ENCODE measurements at places on chromosomes 2 and 18.
A peak's percentile ranks its signal among the peaks of the same experiment; 100 is the strongest.

- no peak for DNase-seq
Observed at GRCh38 chr2:98810588-98810928, 79.6 kb upstream of the MGAT4A start.

DNA sequence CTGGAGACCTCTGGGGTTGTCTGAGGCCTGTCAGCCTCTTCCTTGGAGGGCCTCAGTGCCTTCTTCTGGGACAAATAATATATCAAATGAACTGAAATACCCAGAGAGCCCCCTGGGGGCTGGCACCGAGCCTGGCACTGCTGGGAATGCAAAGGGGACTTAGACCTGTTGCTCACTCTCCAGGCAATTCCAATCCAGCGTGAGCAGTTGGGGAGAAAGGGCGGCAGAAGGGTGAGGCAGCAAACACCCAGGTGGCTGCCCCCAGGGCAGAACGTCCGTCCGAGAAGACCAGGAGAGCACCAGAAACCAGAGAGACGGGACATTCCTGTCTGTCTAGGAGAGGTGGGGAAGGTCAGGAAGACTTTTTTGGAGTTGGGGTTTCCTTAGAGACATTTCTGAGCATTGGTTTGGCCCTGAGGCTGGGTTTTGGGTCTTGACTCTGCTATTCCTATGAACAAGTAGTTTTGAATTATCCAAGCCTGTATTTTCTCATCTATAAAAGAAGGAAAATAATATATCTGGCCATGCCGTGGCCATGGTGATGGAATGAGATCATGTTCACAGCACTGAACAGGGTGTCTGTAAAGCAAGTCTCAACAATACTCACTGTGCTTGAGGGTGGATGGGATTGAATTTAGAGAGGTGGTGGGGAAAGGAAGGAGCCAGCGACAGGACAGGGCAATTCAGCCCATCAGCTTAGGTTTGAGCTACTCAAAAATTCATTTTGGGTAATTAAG is 44.3 kb upstream of the ZBTB7C start:
- no peak for DNase-seq

GRCh38 chr2:214019973-214020345 is 390.9 kb upstream of the VWC2L start:
- DNase-seq, result no peak

GRCh38 chr2:75488157-75488556 is 72.6 kb downstream of the EVA1A start:
- DNase-seq, result no peak

DNA sequence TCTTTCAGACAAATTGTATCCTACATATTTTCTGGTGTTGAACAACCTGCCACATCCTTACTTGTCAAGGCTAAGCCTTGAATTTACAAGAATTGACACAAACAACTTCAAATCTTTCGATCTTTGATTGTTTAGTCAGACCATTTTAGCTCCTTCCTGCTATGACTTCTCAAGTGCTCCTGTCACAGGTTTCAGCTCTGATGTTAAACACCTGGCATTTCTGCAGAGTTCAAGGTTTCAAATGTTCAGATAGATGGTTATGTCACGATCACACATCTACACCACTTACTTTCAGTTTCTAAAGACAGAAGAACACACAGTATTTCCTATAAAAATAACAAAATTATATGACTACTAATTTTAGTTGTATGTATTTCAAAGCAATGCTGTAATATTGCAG is 84.0 kb downstream of the RND3 start:
- no peak for DNase-seq

DNA sequence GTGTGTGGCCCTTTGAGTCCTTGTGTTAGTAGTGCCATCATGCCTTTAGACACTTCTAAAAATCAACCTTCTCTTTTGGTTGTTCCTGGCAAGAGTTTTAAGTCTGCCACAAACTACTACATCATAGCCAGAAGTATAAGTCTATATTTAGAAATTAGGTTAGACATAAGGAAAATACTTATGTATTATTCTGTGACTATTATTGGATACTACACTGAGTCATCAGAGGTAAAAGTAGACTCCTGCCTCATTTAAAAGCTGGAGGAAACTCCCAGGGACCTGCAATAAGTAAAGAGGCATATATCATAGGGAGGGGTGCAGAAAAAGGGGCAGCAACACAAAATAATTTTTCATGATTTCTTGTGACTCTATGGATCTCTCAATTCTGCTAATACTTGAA is 99.4 kb upstream of the OSR1 start:
- no peak for DNase-seq

- no peak for DNase-seq
Observed at GRCh38 chr2:203470371-203470770, 64.7 kb downstream of the RAPH1 start.

GRCh38 chr2:110215566-110216158 is 3.3 kb upstream of the MTLN start:
- no peak for DNase-seq

DNA sequence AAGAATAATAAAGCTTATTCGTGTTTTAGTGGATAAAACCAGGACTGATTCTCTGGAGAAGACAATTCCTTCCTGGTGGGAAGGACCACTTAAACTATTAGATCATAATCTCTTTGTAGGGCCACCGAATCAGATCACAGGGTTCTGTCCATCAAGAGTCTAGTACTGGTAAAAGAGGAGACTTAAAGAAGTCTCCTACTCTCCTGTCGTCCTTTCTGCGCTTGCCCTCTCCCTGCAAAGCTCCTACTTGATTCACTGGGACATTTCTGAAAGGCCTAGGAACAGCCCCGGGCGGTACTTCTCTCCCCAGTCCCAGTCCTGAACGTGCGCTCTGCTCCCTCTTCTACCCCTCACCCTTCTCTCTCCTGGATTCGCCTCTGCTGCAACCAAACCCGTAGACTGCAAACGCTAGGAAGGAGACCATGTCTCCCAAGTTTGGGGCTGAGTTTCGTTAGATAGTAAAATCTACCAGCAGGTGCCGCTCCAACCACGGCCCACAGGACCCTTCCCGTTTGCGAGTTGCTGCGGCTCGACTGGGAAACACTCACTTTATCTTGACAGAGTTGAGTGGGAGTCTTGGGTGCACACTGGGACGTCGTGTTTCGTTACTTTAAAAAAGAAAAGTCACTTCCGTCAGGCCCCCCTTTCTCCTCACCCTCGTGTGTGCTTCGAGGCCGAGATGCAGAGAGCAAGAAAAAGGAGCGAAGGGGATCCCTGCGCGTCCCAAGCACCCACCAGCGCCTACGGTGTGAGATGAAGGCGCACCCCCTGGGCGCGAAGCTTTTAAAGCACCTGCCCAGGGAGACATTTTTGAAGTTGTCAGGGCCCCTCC is 923 bp downstream of the FIGLA start:
- DNase-seq, result peak; percentile 60

- no peak for DNase-seq
Observed at GRCh38 chr2:191155608-191156071, 4.8 kb upstream of the STAT4 start.

DNA sequence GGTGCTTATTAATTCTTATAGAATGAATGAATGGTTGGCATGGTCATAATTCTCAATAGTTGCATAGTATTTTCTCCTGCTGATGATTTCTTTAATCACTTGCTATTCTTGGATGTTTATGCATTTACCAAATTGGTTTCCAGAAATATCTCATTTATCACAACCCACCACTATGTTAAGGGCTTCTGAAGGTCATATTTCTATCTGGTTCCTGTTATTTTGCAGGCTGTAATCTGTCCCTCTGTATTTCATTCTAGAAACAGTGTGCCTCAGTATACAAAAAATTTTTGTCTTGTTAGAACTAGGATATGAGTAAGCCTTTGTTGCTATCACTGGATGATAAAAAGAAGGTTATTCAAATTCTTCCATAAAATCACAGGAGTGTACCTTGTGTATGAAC is 6.1 kb upstream of the ATP8B1 start:
- no peak for DNase-seq

DNA sequence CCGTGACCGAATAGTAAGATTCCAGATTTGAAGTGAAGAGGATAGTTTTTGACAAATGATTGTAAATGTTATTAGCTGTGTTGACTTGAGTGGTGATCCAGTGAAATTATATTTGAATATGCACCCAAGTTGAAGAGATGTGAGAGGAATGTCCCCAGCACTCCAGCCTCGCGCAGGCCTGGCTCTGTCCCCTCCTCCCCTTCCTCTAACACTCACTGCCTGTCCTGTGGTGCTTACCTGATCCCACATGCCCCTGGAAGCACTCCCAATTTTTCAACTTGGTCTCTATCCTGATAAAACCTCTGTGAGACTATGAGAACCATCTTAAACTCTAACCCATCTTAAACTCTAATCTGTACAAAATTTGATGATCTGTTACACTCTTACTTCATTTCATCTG is 154.7 kb upstream of the LRP1B start:
- DNase-seq, result no peak

- DNase-seq, result no peak
Observed at GRCh38 chr18:34660572-34660971, 49.5 kb upstream of the DTNA start.

- DNase-seq, result no peak
Observed at GRCh38 chr18:29711932-29712331, 1330.6 kb downstream of the DSC3 start.

- DNase-seq, result no peak
Observed at GRCh38 chr2:15829985-15830384, 110.4 kb upstream of the MYCN start.

- DNase-seq, result no peak
Observed at GRCh38 chr18:34083910-34084535, 140.7 kb downstream of the NOL4 start.

- no peak for DNase-seq
Observed at GRCh38 chr2:38655441-38655840, 10.5 kb upstream of the GALM start.

GRCh38 chr2:240998706-240998994 is 232 bp downstream of the SNED1 start:
- DNase-seq, result no peak

DNA sequence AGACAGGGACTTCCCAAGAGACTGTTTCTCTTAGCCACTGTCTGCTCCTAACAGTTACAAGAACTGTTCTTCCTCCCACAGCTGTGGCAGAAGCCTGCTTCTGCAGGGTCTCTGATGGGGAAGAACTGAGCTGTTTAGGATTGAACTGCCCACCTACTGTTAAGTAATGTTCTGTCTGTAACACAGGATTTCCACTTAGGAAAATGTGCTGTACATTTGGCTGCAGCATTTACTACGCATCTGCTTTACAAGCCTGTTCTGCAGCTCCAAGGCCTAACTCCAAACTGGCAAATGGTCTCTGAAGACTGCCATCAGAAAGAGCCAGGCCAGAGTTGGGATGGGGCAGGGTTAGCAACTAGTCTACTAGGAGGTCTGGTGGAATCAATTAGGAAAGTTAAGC is 87.8 kb upstream of the UPP2 start:
- DNase-seq, result no peak

DNA sequence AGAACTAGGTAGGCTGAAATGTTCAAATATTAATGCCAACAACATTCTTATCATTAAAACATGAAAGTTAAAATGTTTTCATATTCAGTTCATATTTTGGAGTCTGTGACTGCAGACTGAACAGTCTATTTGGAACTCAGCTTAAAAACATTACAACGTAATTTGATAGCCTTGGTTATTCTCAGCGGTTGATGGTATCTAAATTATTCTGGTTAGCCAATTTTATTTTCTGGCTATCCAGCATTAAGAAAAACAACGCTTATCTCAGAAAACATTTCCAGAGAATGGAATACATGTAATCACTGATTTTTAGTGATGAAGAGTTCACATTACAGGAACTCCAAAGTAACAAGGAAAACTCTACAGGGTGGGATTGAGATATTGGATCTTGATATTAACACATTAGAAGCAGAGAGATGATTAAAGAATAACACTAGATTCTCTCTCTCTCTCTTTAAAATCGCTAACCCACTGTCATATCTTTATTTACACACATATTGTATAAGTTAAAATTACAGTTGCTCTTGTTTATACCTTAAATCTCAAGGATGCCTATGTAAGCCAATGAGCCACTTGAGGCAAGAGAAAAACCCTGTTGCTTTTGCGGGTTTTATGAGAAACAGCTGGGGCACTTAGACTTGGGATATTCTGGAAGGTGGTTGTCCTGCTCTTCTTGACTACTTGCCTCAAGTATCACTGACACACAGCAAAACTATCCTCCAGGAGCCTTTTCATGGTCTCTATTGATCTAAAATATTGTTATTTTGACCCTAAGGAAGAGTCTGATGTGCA is 84.9 kb downstream of the ICOS start:
- DNase-seq, result no peak

DNA sequence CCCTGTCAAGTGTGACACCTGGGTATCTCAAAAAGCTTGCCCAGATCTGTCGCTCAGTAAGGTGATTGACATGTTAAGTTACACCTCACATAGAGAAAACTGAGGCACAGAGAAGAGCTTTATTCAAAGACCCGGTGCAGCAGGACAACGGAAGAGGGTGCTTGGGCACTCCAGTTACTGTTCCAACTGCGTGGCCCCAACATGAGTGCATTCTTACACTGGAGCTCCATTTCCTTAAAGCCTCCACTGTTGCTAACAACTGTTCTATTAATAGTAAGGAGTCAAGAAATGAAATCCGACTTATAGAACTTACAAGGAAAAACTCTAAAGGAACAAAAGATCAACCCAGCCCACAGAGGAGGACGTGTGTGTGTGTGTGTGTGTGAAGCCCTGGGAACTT is 54.8 kb upstream of the REV1 start:
- no peak for DNase-seq

- no peak for DNase-seq
Observed at GRCh38 chr2:127051116-127052056, 55.6 kb downstream of the BIN1 start.

GRCh38 chr2:161122772-161123530 is 37.3 kb upstream of the TANK start:
- DNase-seq, result no peak

GRCh38 chr18:43661570-43661969 is 384.3 kb upstream of the SYT4 start:
- no peak for DNase-seq

DNA sequence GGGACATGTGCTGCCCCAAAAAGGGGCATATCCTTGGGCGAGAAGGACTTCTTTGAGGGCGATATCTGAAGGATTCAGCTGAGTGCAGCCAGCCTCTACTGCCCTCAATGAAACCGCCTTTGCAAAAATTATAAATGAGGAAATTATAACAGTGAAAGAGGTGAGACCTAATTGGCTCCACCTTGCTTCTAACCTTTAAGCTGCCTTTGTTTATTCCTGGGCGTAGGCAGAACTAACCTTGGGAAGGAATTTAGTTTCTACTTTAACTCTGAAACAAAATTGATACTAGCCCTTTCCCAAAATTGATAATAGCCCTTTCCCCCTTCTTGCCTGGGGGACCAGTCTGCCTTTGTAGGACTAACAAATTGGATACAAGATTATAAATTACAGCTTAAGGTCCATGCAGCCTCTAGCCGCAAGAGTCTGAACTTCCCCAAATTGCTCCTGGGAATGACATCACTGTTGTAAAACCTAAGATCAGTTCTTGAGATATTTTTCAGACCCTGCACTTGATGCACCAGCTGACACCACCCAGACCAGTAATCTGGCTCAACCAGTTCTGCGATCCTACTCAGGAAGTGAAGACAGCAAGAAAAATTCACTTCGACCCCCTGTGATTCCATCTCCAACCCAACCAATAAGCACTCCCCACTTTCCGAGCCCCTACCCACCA is 36.0 kb upstream of the ASAP2 start:
- no peak for DNase-seq

DNA sequence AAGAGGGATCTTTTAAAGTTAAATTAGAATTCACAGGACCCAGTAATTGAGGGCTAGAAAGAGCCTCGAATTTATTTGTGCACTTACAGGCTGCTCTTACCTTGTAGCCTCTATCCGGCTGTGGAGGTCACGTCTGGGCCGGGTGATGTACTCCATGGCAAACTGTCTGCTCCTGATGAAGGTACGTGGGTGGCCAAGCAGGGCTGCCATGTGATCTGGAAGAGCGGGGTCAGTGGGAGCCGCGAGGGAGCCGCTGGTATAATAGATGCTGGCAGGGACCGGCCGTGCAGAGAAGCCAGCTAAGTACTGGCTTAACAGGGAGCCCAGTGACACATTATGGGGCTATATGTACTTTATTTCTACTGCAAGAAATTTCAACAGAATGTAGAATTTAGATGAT is 59.2 kb downstream of the ADI1 start:
- no peak for DNase-seq

All from activated naive CD4-positive, alpha-beta T cell (primary cell).